ENCODE measurements at places on chromosomes 2 and 18.
A peak's percentile ranks its signal among the peaks of the same experiment; 100 is the strongest.

GRCh38 chr2:181484851-181485637, 27.9 kb downstream of the ITGA4 start:
- no peak for DNase-seq

DNA sequence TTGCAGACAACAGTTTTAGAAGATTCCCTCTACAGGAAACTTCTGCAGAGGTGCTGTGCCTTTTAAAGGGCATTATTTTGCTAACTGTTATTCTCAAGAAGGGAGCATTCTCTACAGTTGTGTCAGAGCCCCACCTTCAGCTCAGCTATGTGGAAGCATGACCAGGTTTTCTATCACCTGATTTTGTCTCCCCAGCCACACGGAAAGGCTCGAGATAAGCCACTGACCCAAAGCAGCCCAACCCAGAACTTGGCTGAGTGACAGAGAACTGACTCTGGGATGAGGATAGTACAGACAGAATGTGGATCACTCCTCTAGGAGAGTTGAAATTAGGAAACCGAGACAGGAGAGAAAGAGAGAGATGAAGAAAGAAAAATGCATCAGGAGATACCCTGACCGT, 10.7 kb downstream of the COL4A4 start:
- no peak for DNase-seq

- no peak for DNase-seq
Observed at GRCh38 chr2:207475546-207475945, 54.2 kb upstream of the CREB1 start.

DNA sequence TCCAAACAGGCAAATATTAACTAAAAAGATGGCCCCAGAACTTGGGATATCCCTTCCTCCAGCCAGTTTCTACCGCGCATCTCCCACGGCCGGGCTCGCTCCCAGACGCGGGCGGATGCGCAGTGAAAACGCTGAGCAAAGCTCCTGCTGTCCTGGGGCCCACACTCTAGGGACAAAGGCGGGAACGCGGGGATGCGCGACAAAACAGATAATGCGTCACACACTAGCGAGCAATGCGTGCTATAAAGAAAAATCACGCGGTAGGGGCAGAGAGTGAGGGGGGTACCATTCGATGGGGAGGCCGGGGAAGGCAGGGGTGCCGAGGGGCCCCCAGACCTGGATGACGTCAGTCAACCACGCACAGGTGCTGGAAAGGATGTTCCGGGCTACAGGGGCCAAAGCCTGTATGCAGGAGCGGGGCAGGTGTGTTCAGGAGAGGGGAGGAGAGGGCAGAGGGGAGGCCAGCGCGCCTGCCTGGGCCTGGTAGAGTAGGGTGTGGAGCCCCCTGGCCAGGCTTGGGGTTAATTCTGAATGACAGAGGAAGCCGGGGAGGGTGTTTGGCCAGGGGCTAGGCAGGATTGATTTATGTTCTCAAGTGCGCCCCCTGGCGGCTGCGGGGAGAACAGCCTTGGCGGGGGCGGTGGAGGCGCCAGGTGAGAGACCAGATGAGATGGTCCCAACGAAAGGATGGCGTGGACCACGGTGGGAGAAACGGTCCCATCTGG, 14.9 kb upstream of the ITM2C start:
- DNase-seq = peak; percentile 65

- no peak for DNase-seq
Observed at GRCh38 chr2:190583507-190584337, 49.2 kb upstream of the NEMP2 start.

DNA sequence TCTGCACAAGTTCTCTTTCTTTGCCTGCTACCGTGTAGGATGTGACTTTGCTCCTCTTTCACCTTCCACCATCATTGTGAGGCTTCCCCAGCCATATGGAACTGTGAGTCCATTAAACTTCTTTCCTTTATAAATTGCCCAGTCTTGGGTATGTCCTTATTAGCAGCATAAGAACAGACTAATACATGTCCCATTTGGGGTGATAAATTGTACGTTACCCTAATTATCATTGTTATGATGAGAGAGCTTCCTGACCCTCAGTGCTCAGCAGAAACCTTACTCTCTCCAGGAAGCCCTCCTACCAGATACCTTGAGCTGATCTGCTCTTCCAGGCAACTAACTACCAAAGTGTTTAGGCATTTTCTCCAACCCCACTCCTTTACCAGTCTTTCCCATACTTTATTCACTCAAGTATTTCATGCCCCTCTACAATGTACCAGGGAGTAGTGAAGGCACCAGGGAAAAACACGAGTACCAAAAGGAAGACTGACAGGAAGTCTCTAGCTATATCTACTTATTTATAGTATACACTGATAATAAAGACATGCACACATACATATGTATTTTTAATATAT, 196.2 kb downstream of the MYCN start:
- no peak for DNase-seq

GRCh38 chr2:123864416-123864815, 160.7 kb upstream of the CNTNAP5 start:
- no peak for DNase-seq

DNA sequence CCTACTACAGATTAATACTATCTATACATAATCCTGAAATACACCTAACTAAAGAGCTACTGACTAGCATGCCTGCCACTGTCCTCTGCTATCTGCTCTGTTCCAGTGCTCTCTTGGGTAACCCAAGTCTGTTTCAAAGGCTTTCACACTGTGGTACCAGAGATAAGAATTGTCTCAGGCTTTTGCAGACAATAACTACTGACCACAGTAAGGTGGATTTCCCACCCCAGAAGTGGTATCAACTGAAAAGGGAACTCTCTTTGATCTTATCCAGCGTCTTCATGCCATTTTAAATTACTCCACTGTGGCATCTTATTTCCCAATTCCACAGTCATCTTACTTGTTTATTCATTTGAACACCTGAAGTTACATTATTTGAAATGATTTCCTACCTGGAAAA, 190.2 kb downstream of the IKZF2 start:
- DNase-seq = no peak

GRCh38 chr2:144625626-144626025, 105.7 kb upstream of the ZEB2 start:
- DNase-seq = no peak

DNA sequence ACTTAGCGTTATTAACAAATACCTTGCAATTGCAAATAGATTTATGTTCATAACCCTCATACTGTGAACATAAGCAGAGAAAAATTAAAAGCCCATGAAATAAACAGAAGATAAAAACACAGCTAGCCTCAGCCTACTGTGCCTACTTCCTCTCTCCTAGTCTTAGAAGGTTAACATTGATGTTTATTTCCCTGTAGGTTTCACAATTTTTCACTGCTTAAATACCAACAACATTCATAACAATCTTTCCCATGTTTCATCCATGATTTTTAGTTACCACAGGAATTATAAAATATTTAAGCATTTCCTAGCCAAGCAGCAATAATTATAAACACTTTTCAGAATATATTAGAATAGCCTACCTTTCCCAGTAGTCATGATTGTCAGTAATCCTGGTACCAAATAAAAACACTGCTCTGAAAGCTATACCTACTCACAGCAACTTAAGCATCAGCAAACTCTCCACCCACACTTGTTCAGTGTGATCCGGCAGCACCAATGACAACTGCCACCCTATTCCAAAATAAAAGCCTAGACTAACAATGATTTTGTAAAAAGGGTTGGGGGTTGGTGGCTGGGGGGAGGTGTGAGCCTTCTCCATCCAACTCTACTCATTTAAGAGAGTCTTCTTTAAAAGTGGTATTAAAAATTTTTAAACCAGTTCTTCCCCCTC, 40.6 kb upstream of the RNU4ATAC start:
- no peak for DNase-seq

DNA sequence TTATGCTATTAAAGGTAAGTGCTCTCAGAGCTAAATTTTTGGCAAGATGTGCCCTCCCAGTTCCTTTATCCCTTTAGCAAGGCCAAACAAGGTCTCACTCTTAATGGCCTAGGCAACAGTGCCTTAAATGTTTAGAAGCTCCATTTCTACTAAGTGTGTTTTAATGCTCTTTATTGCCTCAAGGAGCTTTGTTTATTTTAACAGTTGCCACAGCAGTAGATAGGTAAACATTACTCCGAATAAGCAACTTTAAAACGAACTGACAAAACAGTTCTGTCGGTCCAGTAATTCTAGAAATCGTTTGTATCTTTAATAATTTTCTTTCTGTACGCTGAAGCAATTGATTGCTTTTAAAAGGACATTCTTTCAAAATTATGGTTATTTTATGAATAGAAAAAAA, 74.5 kb downstream of the PIEZO2 start:
- no peak for DNase-seq

- DNase-seq = no peak
Observed at GRCh38 chr18:5628512-5629255, 84.9 kb upstream of the EPB41L3 start.

- no peak for DNase-seq
Observed at GRCh38 chr18:13070460-13070859, 79.3 kb downstream of the CEP192 start.

- DNase-seq = no peak
Observed at GRCh38 chr2:175567435-175568061, 386.0 kb upstream of the ATP5MC3 start.

DNA sequence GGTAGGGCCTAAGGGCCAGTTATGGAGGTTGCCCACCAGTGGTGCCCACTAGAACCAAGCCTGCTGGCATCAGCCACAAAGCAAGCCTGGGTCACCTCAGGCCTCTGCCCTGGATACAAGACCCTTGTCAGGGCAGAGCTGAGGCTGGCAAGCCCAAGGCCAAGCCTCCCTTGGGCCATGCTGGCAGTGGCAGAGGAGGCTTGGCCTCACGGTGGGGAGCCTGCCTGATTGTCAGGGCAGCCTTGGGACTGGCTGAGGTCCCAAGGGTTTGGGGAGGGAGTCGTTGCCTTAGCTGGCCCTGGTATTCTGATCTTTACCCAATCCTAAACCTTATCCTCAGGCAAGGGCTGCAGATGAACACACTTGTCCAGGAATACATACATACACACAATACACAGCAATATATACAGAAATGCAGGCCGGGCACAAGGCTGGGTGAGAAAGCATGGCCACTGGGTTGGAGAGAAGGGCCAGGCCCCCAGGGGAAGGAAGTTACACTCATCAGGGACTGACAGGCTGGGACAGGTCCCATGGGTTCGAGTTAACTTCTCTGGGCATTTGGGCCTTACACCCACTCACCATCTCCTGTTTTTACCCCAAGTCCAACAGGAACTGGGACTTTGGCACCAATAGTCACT, 21.0 kb downstream of the CCT7 start:
- DNase-seq = no peak

GRCh38 chr2:68377137-68377780, 12.2 kb downstream of the PLEK start:
- no peak for DNase-seq

DNA sequence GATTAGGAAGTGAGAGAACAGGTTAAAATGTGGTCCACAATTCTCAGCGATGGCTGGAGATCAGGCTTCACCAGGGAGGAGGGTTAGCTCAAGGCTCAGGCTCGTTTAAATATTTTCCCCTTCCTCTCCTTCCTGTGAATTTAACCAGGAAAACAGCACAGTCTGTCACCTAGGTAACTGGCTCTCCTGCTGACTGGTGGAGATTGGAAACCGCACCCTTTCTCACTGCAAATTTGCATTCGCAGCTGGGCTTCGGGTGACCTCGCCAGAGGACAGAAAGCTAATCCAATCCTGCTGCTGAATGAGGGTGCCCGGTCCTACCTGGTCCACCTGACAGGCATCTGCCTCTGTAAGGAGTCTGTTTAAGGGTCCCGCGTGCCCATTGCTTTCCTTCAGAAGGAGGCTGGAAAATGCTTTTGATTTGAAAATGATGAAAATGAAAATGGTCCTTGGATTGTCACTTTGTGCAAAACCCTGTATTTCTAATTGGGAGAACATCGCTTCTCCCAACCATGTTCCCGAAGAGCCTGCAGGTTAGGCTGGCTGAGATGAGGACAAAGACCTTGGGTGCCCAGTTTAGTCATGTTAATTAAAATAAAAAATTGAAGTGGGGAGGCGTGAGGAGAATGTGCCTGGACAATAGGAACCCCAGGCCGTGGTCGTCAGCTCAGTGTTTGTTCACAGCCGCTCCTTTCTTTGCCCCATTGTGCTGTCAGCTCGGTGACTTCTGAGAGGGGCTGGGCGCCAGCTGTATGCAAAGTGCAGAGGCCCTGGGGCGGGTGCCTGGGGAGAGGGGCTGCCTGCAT, 43.4 kb upstream of the MTCL1 start:
- DNase-seq = no peak

DNA sequence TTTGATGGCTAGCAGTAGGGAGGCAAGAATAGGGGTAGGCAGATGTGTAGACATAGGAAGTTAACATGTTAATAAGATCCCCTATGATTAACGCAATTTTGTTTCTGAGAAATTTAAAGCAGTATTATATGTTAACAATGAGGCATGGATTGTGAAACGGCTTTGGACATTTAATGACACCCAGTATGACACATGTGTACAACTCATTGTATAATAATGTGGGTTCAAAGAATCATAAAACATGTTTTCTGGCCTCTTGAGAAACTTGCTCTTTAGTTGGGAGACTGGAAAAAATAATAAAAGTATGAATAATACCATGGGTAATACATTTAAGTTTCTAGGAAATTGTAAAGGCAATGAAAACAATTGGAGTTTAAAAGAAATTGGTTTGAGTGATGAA, 332.1 kb upstream of the CDH20 start:
- no peak for DNase-seq

GRCh38 chr2:15311201-15311907, 249.8 kb downstream of the NBAS start:
- no peak for DNase-seq

GRCh38 chr2:38485734-38486133, 108.7 kb upstream of the ATL2 start:
- no peak for DNase-seq

DNA sequence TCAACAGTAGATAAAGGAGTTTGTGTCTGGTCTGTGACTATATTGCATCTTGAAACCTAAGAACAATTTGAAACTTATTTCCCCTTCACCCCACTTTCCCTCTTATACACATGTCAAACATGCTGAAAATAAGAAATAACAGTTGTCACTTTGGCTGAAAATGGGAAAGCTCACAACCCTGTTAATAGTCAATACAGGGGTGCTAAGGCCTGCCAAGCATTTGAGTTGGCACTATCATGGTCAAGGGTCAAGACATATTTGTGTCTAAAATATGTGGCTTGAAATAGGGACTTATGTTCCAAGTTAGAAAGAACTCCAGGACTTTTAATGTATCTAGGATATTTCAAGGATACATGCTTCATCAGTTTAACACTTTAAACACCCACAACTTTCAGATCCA, 20.6 kb downstream of the PAIP2B start:
- no peak for DNase-seq

DNA sequence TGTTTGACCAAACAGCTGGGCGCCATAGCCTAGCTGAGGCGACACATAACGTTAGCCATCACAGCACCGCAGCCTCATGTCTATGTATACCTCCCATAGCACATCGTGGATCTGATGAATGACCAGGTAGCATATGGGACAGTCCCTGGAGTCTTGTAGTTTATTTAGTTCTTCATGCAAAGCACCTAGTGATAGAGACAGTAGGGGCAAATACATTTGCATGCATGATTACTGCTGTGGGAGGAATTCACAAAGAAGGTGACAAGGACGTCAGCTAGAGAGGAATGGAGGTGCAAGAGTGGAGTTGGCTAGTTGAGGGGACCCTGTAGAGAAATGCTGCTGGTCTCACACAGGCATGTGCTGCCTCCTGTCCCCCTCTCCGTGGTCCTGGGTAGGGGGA, 478.9 kb upstream of the HS6ST1 start:
- no peak for DNase-seq
